Activated naive CD4-positive, alpha-beta T cell treated with anti-CD3 and anti-CD28 coated beads, Interleukin-2, amount 50 U/mL, for 16 hours (primary cell): ENCODE measurements at places on chromosomes 3 and 15.

- no peak for DNase-seq
Measured at GRCh38 chr15:33309602-33310276, 1.0 kb upstream of the RYR3 start.

- no peak for DNase-seq
Measured at GRCh38 chr3:184233127-184233843, 3.9 kb downstream of the VWA5B2 start.

GRCh38 chr3:97125902-97126499 is 311.6 kb downstream of the EPHA6 start:
- no peak for DNase-seq

DNA sequence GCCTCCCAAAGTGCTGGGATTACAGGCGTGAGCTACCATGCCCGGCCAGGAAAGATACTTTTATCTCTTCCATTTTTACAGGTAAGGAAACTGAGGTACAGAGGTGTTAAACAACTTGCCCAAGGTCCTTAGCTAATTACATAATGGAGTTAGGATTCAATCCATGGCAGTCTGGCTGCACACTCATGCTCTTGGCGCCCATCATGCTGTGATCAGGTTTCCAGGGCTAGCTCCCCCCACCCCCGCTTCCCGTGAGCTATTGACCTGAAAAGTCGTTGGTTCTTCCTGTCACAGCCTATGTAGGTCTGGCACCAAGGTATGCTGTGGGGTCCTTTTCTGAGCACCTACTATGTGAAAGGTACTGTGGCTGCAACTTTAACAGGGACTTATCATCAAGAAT is 55.9 kb upstream of the LARS2 start:
- no peak for DNase-seq

DNA sequence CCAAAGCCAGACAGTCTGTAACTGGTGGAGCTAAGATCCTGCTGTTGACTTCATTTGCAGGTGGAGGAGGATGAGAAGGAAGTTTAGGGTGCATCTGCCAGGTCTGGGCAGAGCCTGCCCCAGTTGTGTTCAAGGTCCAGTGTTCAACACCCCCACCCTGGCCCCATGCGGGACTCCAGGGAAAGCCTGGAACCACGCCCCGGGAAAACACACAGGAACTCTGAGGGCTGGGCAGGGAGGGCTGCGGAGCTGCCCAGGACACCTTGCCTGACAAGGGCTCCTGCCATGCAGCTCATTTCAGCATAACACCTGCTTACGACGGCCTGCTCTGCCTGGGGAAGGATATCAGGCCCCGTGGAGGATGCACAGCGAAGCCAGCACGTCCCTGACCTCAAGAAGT is 286.3 kb downstream of the XXYLT1 start:
- no peak for DNase-seq

DNA sequence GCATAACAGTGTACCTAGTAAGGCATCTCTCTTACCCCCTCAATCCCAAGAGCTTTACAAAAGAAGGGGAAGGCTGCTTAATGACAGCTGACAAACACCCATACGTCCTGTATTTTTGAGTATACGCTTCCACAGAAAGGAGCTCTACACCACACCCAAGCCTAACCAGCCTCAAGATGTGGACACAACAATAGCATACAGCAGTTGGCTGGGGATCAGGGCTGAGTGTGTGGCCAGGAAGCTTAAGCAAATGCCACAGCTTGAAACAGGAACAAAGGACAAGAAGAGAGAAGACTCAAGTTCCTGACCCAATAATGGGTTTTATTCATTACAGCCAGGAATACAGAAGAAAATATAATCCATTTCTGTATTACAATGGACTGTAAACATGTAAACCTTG is 6.9 kb downstream of the HEXA start:
- no peak for DNase-seq

DNA sequence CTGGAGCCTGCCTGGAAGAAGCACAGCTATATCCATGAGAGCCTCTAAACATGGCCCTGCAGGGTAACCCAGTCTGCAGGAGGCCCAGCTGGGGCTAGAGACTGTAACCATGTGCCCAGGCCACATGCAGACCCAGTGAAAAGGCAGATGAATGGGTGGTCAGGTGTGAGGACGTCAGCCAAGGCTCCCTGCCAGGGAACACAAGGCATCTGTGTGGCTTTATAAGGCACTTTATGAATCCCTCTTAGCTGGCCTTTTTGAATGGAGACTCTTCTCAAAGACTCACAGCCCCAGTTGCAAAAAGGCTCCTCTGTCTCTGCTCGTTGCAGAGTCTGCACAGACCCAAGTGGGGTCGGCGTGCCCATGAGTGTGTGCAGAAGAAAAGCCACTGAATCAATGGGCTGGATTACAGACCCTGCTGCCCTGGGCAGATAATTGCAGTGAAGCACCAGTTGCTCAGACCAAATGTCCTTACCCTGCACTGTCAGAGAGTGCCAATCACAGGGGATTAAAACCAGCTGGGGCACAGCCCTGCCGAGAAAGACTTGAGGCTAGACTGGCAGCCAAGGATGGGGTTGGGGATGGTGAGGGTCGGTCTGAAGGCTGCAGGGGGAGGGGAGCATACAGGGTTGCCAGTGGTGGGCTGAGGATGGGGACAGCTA is 154.2 kb downstream of the RAB11A start:
- no peak for DNase-seq

GRCh38 chr3:148598619-148599018 is 99.1 kb upstream of the AGTR1 start:
- DNase-seq = no peak

DNA sequence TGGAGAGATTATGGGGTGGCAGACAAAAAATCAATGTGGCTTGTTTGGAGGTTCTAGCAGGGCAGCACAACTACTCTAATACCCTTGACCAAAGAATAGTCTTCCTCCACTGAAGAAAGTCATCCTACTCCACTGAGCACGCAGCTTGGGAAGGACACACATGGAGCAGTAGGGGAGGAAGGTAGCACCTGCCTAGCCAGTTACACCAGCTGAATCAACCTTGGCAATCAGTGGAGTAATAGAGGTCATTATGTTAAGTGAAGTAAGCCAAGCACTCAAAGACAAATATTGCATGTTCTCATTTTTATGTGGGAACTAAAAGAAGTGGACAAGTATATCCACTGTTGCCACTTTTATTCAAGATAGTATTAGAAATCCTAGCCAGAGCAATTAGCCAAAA is 555.8 kb upstream of the ALCAM start:
- DNase-seq = no peak

GRCh38 chr3:109081746-109082510 is 36.0 kb downstream of the MORC1 start:
- no peak for DNase-seq

- no peak for DNase-seq
Measured at GRCh38 chr3:31701286-31701685, 168.6 kb downstream of the STT3B start.

DNA sequence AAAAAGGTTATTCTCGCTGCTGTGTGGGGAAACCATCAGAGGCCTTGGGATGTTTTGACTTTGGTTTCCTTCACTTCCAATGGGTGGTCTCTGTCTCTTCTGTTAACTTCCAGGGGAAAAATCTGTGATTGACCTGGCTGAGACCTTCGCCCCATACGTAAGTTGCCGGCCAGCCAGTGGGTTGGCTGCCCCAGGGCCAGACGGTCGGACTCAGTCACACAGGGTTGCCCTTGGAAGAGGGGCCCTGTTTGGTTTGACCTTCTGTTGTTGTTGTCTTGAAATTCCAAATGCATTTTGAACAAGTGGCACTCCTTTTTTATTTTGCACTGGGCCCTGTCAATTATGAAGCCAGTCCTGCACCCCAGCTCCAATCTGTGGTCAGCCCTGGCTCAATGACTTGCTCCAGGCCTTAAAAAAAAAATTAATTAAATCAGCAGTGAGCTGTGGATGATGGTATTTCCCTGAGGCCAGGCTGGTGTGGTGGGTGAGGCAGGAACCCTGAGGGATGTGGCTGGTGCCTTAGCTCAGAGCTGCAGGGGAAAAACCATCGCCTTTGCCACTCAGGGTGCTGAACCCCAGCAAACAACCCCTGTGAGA is 4.5 kb downstream of the FAM107A start:
- DNase-seq = no peak

DNA sequence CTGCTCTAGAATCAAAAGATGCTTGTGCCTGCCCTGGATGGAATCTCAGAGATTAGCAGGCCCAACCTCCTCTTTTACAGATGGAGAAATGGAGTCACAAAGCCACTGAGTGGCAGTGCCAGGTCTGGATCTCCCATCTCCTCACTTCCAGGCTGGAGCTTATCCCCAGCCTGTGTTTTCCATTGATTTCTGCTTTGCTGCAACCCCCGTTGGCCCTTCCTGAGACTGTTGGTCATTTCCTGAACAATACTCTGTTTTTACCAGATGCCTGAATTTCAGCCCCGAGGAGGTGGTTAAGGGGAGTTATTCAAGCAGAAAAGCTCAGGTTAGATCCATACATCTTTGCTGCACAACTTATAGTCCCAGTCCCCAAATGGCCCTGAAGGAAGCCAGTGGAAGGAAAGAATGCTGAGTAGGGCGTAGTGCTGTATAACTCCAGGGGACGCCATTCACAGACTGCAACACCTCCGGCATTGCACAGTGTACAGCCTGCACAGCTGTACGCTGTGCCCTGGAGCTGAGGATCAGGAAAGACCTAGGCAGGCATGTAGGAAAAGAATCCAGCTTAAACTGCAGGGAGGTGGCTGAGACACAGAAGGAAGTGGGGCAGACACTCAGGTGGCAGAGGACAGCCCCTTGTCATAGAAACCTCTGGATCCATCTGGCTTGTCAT is 77.5 kb downstream of the RPLP1 start:
- DNase-seq = no peak

DNA sequence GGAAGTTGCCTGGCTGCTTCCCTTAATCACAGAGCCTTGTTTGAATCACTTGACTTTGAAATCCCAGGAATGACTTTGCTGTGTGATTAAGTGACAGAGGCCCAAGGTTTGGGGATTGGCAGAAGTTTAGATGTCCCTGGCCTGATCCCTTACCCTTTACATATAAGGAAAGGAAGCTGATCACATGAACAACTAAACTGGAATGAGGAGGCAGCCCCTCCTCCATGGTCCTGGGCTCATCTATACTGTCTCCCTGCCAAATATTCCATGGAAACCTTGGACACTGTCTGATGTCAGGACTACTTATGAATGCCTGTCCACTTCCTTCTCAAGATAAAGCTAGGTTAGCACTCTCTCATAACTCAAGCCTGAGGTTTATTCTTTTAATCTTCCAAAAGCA is 181.3 kb upstream of the CTDSPL start:
- DNase-seq = no peak

GRCh38 chr3:156787926-156788663 is 38.1 kb upstream of the LEKR1 start:
- DNase-seq = no peak

DNA sequence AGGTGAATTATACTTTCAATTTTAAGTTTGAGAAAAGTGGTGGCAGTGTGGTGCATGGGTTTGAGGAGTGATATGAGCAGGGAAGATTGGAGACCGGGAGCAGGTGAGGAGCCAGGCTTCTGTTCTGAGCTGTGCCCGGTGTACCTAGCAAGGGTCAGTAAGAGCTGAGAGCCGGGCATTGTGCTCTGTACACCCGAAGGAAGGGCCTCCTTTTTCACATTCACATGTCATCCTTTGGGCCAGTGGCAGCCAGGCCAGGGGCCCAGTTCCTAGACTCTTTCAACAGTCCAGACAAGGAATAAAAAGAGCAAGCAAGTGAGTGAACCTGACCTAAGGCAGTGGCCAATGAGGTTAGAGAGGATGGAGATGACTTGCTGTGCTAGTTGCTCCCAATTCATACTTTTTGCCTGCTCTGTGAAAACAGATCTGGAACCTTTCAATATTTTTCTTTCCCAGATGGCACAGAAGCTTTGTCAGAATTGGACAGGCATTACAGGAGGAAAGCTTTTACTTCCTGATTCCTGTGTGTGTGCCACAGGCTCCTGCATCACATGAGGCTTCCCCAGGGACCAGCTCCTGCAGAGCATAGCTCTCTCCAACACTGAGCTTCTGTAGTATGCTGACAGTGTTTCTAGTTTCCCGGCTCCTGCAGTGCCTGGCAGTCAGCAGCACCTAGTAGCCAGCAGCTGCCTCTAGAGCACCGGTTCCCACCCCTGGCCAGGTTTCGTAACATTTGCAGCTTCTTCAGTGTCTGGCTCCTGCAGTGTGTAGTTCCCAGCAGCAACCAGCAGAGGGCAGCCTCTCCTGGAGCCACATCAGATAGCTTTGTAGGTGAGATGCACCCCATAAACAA is 5.3 kb upstream of the TRA2B start:
- DNase-seq = peak; percentile 83

GRCh38 chr15:80841541-80841940 is 62.4 kb downstream of the CEMIP start:
- DNase-seq = no peak

DNA sequence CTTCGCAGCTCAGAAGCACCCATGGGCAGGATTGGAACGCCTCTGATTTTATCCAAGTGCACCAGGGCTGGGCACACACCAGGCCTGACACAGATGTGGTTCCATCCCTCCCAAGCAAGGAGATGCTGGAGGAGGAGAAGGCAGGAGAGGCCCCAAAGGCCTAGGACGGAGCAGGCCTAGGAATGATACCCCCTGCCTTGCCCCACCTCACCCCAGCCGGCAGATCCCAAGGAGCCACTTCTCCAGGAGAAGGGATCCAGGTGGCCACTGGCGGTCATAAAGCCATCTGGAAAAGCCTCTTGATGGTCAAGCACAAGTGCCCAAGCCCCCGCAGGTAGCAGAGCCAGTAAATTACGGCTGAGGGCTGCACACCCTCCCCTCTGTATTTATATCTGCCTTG is 211.8 kb downstream of the TBC1D2B start:
- DNase-seq = no peak

DNA sequence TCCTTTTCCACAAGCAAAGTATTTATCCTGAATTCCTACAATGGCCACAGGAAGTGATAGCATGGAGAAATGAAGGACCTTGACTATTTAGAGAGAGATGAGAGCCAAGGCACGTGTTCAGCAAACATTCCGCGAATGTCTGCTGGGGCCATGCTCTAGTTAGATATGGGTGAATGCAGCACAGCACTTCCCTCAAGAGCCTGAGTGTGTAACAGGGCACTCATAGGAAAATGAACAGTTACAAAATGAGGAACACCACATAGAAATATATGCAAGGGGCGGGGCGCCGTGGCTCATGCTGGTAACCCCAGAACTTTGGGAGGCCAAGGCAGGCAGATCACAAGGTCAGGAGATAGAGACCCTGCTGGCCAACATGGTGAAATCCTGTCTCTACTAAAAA is 406.9 kb downstream of the NR2F2 start:
- no peak for DNase-seq

DNA sequence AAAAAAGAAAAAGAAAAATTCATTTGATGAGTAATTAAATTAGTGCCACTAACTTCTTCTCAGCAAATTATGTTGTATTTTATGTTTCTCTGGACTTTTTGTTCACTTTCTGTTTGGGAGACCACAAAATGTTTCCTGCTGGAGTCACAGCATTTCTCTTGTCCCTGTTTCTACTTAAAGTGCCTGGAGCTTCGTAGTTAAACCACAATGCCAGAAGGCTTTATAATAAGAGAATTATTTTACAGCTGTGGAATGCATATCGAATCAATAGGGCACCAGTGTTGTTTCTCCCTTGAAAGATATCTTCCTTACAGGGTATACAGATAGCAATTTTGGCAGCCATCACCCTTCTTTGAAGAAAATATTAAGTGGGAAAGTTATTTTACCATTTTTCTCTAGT is 3.2 kb downstream of the DTWD1 start:
- no peak for DNase-seq
